ENCODE measurements at places on chromosomes 11 and 22. TPM values are rescaled to one million over a fixed set of nuclear protein-coding genes. Genes with fewer than 3 reads are reported as not detected.

- DNase-seq: no peak
These were observed 18.4 kb upstream of the CABP7 start for GRCh38 chr22:29701155-29701999.

- DNase-seq: peak; percentile 73
These were observed 14.7 kb downstream of the GATD1 start for GRCh38 chr11:762421-763072.

DNA sequence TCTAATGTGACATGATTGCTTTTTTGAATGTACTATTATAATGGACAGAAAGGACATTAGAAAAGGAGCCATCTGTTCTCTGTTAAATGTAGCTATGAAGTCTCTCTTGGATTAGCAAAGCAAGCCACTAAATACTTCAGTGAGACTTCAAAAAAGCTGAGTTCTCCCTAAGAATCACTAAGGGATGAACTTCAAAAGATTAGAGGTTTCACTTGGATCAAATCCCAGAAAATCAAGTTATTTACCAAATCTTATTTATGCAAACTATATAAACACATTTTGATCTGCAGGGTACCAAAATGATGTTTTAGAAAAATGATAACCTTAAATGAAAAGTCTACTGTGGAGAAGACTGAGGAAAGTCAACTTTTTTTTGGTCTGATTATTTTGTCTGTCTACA lies 82.1 kb upstream of the MTMR2 start:
- no peak for DNase-seq

- no peak for DNase-seq
These were observed 27.3 kb downstream of the TSPAN18 start for GRCh38 chr11:44753961-44754645.

GRCh38 chr11:97893612-97894011 lies 1127.1 kb upstream of the CNTN5 start:
- no peak for DNase-seq

DNA sequence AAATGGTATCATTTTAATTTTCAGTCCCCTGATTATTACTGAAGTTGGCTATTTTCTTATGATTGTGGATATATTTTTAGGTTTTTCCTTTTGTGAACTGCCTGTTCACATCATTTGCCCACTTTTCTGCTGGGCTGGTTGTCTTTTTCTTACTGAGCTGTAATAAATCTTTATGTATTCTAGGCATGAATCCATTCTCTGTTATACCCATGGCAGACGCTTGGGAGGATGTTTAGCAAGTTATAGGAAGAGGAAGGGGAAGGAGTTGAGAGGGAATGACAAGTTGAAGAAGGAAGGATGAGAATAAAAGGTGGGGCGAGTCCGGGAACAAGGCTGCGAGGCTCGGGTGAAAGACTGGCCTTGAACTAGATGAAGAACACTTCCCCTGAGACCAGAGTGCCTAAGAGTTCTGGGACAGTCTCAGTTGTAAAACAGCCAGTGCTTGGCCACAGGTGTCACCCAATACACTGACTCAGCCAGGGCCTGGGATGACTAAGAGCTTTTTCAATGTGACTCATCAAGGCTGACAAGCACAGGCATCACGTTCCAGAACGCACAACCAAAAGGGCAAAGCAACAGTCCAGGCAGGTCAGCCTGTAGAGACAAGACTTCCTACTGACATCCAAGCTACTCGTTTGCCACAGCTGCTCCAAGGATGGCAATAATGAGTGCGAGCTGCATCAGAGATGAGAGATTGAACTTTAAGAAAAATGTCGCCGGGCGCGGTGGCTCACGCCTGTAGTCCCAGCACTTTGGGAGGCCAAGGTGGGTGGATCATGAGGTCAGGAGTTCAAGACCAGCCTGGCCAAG lies 35.2 kb downstream of the LRFN4 start:
- DNase-seq: peak; percentile 87

DNA sequence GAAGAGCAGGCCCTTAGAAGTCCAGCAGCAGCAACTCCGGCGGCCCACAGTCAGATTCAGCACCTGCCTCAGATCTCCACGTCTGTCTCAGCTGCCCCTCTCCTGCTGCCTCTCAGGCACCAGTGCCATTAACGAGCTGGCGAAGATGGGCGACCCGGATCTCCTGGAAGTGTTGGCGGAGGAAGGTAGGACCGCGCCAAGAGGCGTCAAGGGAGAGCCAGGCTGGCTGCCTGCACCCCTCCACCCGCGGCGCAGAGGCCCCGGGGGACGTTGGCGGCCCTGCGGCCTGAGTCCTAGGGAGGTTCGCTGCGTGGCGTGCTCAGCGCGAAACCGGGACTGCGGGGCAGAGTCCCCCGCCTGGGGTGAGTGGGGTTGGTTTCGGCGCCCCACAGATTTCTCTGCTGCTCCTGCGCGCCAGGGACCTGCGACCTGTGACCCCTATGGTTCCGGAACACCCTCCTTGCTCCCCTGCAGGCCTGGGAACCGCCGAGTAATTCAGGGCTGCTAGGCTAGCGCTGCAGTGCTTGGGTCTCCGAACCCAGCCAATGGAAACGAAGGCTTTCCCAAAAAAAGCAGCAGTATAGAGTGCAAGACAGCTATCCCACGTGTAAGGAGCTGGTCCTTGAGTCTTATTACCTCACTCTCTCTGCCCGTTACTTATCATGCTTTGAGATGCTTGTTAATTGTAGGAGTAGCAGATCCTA lies 615 bp downstream of the ANO5 start:
- DNase-seq: no peak

- no peak for DNase-seq
These were observed 8.8 kb downstream of the MISFA start for GRCh38 chr11:18608376-18608775.

- no peak for DNase-seq
These were observed 165.6 kb downstream of the RCN1 start for GRCh38 chr11:32256466-32256865.

DNA sequence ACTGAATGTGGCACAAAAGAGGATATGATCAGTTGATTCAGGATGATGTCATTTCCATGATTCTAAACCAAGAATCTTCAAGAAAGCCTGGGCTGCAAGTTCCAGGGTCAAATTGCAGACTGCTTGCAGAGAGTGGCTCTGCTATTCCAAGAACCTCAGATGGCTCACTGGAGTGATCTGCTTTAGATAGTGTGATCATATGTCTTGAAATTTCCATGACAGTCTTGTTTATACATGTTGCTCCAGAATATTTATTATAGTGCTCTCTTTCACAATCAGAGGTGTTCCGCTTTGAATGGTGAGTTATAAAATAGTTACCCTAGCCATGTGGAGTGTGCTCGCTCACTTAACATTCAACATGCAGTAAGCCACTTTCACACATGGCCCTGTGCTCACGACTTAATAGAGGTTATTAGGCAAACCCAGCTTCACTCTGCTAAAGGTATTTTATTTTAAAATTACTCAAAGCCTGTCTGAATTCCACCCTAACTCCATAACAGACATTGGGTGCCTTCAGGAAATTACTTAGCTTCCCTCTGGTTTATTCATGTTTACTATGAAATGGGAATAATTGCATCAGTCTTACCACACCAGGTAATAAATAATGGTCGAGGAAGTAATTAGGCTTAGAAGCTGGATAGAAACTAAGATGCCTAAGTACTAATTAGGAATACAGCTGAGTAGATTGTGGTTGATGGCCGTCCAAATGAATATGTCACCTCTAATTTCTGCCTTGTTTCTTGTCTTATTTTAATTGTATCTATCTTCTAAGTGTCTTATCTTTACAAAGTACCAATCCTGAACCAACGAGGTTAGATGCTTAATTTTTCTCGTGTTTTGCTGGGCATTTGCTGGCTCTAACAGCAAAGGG lies 187.9 kb downstream of the ETS1 start:
- peak; percentile 43 for DNase-seq

DNA sequence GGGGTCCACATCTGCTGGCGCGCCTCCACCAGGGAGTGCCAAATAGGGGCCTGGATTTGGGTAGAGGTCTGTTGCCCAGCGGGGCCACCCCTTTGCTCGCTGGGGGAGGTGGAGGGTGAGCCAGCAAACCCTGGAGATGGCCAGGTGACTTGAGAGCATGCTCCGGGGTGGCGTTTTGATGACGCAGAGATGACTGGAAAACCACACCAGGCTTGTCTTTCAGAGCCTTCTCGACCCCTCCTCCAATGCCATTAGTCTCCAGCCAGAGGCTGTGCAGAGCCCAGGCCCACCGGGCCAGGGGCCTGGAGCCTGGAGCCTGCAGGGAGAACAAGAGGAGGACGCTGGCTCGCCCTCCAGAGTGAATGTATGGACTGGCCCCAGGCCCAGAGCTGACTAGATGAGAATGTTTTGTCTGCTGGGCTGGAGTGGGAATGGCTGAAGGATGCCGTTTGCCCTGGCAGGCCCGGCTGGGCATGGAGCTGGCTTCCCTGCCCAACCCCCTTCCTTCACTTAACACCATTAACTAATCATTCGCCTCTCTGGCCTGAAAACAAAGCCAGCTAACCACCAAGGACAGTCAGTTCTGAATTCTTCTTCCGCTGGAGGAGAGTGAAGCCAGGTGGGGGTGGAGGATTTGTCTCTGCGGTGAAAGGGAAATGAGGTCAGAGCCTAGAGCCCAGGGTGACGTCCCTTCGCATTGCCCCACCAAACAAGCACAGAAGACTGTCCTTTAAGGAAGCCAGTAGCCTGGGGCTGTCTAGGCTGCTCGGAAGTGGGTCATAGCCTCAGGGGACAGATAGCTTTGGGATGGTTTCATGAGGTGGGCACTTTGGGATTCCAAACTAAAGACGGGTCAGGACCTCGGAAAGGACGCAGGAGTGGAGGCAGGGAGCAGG lies 1.6 kb upstream of the MCAM start:
- peak; percentile 21 for DNase-seq

DNA sequence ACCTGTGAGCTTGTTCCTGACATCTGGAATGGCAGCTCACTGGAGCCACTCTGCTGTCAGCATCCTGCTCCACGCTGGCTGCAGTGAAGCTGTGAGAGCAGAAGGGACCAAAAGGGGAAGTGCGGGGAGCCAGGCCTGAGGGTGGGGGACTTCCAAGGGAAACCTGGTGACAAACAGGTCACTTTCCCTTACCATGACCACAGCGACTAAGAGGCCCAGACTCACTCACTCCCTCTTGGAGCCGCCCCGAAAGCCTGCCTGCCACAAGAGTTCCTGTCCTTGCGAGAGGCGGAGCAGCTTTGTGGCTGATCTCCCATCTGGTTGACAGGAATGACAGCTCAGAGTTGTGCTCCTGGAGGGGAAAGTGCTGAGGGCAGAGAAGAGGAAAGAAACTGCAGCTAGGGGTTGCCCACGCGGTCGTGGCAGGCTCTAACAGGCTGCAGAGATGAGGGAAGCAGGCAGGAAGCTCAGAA lies 183.8 kb upstream of the NTM start:
- no peak for DNase-seq

DNA sequence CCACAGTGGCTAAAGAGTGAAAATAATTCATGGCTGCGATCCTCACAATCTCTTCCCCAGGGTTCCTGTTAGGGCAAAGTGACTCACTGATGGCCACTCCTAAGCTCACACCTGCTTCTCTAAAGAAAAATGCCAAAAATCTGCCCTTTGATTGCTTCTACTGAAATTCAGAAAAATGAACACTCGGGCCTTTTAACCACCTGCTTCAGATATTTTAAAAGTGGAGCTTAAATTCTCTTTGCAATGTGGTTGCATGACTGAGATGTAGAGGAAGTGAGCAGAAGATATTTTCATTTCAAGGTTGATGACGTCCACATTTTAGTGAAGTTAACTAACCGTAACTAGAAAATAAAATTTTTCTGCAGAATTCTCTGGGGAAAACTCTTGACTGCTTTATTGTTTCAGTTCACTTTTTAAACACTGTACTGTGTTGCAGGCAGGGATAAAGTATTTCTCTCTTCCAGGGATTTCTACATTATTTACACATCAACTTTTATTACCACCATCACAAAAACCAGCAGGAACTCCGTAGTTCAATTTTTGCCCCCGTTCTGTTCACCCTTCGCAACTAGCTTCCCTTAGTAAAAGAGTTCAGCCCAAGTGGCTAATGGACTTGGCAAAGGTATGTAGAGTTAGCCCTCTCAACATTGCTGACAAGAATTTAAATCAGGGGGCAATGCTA lies 8.5 kb downstream of the RAB30 start:
- peak; percentile 78 for DNase-seq

DNA sequence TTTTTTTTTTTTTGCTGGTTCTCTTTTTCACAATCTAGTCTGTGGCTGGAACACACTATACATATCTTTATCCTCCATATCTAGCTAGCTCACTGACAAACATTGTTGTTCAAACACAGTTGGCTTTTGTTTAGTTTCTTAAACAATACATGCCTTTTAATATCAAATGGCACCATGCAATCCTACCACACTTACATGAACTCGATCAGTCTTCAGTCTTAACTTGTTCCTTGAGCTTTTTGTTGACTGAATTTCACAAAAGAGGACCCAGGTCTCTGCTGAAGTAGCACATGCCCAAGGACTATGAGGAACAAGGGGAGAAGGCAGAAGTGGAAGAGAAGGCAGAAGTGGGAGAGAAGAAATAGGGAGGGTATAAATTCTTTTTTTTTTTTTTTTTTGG lies 25.5 kb downstream of the TMEM123 start:
- no peak for DNase-seq

COA4 gene
- total RNA-seq: 70.8 TPM

SART1 gene
- 71.2 TPM for total RNA-seq

EMID1 gene
- total RNA-seq: 0.08 TPM

ISX gene
- not detected for total RNA-seq

TRIM6 gene
- 5.3 TPM for total RNA-seq

Measured in fibroblast of the aortic adventitia (primary cell).